ENCODE measurements at places on chromosomes 6 and 20. TPM values are rescaled to one million over a fixed set of nuclear protein-coding genes. Genes with fewer than 3 reads are reported as not detected.

Gene PTCHD4
- 0.95 TPM for total RNA-seq

Gene SLC22A7
- not detected for total RNA-seq

Gene RALGAPA2
- 41.6 TPM for total RNA-seq

DNA sequence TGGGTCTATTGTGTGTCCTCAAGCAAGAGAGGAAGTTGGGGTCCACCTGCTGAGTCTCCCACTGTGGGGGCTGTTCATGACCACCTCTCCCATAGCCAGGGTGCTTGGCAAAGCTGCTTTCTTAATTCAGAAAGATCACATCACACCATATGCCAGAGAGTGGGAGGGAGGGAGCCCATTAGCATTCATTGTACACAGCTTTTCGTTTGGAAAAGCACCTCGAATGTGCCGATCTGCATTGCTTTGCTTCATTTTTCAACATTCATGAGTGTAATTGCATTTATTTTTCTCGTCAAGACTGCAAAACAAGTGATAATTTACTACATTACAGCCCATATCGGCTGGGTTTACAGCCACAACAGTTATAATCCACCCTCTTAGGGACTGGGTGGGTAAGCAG is 327.3 kb downstream of the PTPRT start:
- no peak for DNase-seq

Gene ZNF343
- 15.4 TPM for total RNA-seq

Measured in urinary bladder (tissue), 4 donors.